HepG2 (cell line): ENCODE measurements at places on chromosomes 7 and 10. TPM values are rescaled to one million over a fixed set of nuclear protein-coding genes. Genes with fewer than 3 reads are reported as not detected.
A peak's percentile ranks its signal among the peaks of the same experiment; 100 is the strongest.

SLC13A1 gene
- total RNA-seq: not detected in 2 replicates

SFTPA1 gene
- total RNA-seq: not detected in 2 replicates

SFXN2 gene
- total RNA-seq: 20.6 and 21.1 TPM in 2 replicates

DMBT1 gene
- total RNA-seq: not detected in 2 replicates

SPDYE2B gene
- not detected in 2 replicates for total RNA-seq

GIMAP1 gene
- not detected in 2 replicates for total RNA-seq

DNA sequence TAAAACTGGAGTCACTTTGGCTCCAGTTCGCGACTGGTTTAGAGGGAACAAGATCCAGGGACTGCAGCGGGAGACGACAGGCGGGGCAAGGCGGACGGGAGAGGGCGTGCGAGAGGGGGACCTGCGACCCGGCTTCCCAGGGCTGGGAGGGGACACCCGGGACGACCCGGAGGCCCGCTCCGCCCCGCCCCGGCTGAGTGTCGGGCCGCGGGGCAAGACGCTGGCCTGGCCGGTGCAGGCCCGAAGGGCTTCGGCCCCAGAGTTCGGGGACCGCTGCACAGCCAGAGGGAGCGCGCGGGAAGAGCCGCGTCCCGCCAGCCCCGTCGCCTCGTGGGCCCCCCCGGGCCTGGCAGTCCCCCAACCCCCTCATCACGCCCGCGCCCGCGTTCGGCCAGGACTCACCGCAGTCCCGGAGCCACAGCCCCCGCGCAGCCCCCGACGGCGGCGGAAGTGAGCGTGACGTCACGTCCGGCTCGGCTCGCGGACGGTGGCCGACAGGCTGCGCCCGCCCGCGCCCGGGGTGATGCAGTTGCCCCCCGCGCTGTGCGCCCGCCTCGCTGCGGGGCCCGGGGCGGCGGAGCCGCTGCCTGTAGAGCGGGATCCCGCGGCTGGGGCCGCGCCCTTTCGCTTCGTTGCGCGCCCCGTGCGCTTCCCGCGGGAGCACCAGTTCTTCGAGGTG is at the start of the genes TUBGCP2 and ZNF511:
TUBGCP2 (minus strand) TSS at position 452 of the 679 bp plus-strand sequence. CDS start 5,931 bp downstream, outside the sequence.
ZNF511 (plus strand) TSS at position 494 of the 679 bp plus-strand sequence; CDS start at position 524, 30 bp downstream.
- peak; percentile 55 for DNase-seq

GRCh38 chr10:1006573-1006972 is 18.3 kb downstream of the GTPBP4 start:
- no peak for DNase-seq

DNA sequence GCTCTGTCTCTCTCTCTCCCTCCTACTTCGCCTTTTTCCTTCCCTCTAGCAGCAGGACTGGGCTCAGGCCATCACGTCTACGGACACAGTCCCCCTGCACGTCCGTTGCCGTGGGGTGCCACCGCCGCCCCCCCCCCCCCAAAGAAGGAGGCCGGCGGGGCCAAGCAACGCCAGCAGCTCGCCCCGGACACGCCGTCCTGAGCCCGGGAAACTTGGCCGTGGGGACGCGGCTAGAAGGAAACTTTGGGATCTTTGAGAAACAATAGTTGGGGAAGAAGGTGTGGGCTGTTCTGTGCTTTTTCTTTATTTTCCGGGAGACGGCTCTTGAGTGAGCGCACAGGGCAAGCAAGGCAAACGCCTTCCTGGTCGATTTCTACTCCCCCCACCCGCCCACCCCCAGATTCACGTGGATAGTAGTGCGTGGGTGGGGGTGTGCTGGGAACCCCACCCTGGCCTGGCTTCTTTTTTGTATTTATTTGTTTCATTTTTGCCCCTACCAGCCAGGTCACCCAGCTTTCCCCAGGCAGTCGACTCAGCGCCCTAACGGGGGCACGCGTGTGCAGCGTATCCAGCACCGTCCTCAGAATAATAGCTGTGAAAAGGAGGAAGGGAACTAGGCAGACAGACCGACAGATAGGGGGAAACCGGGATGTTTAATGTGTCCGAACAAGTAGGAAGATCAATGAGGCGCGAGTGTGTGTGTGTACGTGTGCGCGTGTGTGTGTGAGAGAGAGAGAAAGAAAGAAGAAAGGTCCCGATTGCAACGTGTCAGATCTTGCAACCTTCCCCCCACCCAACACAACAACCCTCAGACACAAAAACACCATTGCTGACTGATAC is 1.4 kb downstream of the MXI1 start:
- no peak for DNase-seq

- DNase-seq: no peak
These were observed 27.2 kb downstream of the HKDC1 start for GRCh38 chr10:69247313-69247710.

GRCh38 chr7:51321961-51322515 is 5.4 kb upstream of the COBL start:
- DNase-seq: no peak

DNA sequence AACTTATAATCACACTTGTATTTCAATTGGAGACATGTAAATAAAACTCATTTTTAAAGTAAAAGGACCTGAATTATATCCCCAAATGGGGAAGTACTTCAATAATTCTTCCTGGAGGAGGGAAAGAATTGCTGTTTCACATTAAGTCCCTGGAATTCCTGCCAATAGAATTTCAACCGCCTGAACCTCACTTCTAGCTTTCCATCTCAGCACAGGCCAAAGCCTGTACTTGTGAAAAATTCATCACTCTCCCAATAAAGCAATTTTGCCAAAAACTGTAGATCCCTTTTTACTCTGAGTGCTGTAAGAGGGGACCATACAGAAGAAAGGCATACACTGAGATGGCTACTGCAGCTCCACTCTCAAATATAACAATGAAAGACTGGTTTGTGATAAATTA is 54.8 kb downstream of the CADPS2 start:
- no peak for DNase-seq

GRCh38 chr10:132117146-132117545 is 51.4 kb downstream of the JAKMIP3 start:
- DNase-seq: no peak
